Esophagus squamous epithelium (tissue), 5 donors: ENCODE measurements at places on chromosomes 3 and 15. TPM values are rescaled to one million over a fixed set of nuclear protein-coding genes. Genes with fewer than 3 reads are reported as not detected.

The C3orf22 gene
- total RNA-seq, result not detected

The LTK gene
- total RNA-seq, result 0.82 TPM

The CHST14 gene
- 5.1 TPM for total RNA-seq

The GTF2E1 gene
- 9.0 TPM for total RNA-seq

The ALPK3 gene
- total RNA-seq, result 4.2 TPM

The TMEM266 gene
- 0.19 TPM for total RNA-seq

The TRIM42 gene
- not detected for total RNA-seq

The ZPLD1 gene
- total RNA-seq, result not detected

The SOX14 gene
- total RNA-seq, result not detected

The NECTIN3 gene
- total RNA-seq, result 1.7 TPM

The ERC2 gene
- 1.5 TPM for total RNA-seq

The CXCR6 gene
- 2.5 TPM for total RNA-seq

The CLDN18 gene
- total RNA-seq, result not detected

The STXBP5L gene
- total RNA-seq, result 0.04 TPM

The CIDEC gene
- not detected for total RNA-seq

The KCNH8 gene
- not detected for total RNA-seq

The GABRR3 gene
- total RNA-seq, result not detected

The DIS3L gene
- 12.5 TPM for total RNA-seq

The TTLL13 gene
- not detected for total RNA-seq

The RNF168 gene
- total RNA-seq, result 18.1 TPM

The WDR76 gene
- 15.8 TPM for total RNA-seq

The WDR72 gene
- 0.08 TPM for total RNA-seq

The CASR gene
- not detected for total RNA-seq

The CGNL1 gene
- total RNA-seq, result 3.8 TPM

The FBXL22 gene
- total RNA-seq, result 4.9 TPM

The GCSAM gene
- total RNA-seq, result 0.26 TPM

The CORO2B gene
- 0.19 TPM for total RNA-seq

The CHRFAM7A gene
- 1.8 TPM for total RNA-seq

The HRG gene
- not detected for total RNA-seq

The SLC12A1 gene
- not detected for total RNA-seq

The GPR62 gene
- 0.09 TPM for total RNA-seq

The IGSF10 gene
- 1.8 TPM for total RNA-seq

The CCDC54 gene
- total RNA-seq, result not detected

The CHDH gene
- total RNA-seq, result 2.1 TPM

The EOMES gene
- total RNA-seq, result not detected

The GOLGA8G gene
- not detected for total RNA-seq

The CD276 gene
- total RNA-seq, result 17.0 TPM

The LRTM1 gene
- total RNA-seq, result not detected

The UROC1 gene
- total RNA-seq, result not detected

The STARD5 gene
- total RNA-seq, result 16.3 TPM

The SAXO2 gene
- not detected for total RNA-seq
